Stimulated activated CD8-positive, alpha-beta memory T cell treated with anti-CD3 and anti-CD28 coated beads, Interleukin-4, amount 100 ng/mL, for 1 hour (primary cell): ENCODE measurements at places on chromosomes 12 and 14.

DNA sequence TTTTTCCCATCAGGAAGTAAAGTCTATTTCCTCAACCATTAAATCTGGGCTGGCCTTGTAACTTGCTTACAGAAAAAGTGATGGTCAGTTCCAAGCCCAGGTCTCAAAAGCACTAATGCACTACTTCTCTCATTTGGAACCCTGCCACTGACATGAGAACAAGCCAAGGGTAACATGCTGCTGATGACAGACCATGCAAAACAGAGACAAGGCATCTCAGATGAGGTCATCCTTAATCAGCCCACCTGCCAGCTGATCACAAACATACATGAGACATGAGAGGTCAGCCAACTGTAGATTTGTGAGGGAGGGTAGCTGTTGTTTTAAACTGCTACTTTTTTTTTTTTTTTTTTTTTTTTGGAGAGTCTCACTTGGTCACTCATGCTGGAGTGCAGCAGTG lies 16.2 kb downstream of the TWF1 start:
- DNase-seq, result no peak

DNA sequence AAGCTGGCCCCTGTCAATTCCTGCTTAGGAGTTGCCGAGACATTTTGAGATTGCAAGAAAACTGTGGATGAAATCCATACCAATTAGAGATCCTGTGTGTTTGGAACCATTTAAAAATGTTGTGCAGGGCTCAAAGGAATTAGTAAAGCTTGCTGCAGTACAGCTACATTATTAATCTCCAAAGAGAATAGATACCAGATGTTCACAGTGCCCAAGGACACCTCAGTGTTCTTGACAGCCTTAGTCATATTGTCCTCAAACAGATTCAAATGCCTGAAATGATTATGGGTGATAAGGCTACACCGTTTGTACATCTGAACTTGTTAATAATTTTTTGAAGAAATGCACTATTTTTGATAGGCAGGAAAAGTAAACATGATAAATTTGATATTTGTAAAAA lies 164.6 kb downstream of the MSRB3 start:
- no peak for DNase-seq

GRCh38 chr12:1213205-1213604 lies 222.2 kb downstream of the ERC1 start:
- DNase-seq, result no peak

- no peak for DNase-seq
Observed at GRCh38 chr14:89040080-89040459, 215.6 kb downstream of the TTC8 start.

- DNase-seq, result no peak
Observed at GRCh38 chr14:78130356-78130755, 39.8 kb upstream of the NRXN3 start.

DNA sequence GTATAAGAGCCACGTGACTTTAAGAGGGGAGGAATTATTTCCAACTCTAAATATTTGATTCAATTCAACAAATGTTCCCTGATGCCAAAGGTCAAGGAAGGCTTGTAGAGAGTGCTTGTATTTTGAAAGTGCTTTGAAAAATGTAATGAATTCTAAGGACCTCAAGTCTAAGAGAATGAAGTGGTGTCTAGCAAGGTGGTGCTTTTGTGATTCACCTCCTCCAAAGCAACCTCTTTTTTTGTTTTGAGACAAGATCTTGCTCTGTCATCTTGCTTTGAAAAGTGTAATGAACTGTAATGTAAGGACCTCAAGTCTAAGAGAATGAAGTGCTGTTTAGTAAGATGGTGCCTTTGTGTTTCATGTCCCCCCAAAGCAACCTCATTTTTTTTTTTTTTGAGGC lies 13.7 kb downstream of the AK7 start:
- no peak for DNase-seq

DNA sequence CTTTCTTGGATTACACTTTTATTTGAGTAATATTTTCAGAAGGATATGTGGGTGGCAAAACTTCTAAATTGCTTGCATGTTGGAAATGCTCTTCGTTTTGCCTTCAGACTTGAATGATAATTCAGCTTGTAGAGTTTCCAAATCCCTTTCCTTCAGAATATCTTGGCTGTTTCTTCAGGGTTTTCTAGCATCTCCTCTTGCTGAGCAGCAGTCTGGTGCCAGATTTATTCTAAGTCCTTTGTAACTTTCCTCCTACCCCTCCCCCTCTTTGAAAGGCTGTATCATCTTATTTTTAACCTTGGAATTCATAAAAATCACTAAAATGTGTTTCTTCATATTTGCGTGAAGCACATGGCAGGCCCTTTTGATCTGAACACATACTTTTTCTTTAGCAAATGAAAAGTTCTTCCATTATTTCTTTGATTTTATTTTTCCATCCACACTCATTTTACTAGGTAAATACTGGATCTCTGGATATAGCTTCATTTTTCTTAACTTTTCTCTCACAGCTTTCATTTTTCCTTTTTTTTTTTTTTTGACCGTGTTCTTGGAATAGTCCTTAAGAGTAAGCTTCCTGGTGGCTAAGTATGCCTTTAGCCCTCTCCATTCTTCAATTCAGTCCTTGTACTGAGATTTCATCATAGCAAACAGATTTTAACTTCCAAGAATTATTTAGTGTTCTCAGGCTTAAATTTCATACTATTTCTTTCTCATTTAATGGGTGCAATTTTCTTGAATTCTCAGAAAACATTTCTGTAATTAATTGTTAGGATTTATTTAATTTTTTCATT lies 102.0 kb downstream of the SLC38A4 start:
- no peak for DNase-seq

DNA sequence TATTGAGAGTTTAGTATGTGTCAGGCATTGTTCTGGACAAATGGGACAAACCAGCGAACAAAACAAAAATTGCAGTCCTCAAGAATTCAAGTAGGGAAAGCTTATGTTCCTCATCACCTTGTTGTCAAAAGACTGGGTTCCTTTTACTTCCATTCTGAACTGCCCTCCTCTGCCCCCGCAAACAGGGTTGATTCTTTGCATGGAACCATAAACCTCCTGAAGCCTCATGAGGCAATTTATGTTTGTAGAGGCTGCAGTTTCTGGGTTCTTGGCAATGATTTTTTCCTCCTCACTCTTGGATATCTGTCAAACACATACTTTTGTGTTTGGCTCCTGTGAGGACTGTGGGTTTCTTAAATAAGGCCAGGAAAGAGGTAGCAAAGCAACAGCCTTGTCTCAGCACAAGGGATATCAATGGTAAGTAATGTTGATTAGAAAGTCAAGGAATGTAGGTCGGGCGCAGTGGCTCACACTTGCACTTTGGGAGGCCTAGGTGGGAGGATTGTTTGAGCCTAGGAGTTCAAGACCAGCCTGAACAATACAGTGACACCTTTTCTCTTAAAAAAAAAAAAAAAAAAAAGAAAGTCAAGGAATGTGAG lies 13.9 kb downstream of the COPZ1 start:
- DNase-seq, result no peak

GRCh38 chr12:62351326-62351725 lies 91.1 kb downstream of the USP15 start:
- DNase-seq, result no peak

GRCh38 chr12:132483612-132484011 lies 6.3 kb upstream of the FBRSL1 start:
- no peak for DNase-seq

- no peak for DNase-seq
Observed at GRCh38 chr14:72744416-72745120, 149.3 kb downstream of the DPF3 start.

GRCh38 chr12:30796313-30796780 lies 41.6 kb upstream of the CAPRIN2 start:
- DNase-seq, result no peak

- no peak for DNase-seq
Observed at GRCh38 chr12:10501030-10501429, 4.7 kb upstream of the EIF2S3B start.

- DNase-seq, result no peak
Observed at GRCh38 chr14:85363358-85363757, 166.6 kb upstream of the FLRT2 start.
